Stimulated activated CD4-positive, alpha-beta T cell treated with anti-CD3 and anti-CD28 coated beads, Interleukin-1b, Interleukin-23, amount 100 ng/mL, for 1 hour (primary cell): ENCODE measurements at places on chromosomes 3 and 15.

DNA sequence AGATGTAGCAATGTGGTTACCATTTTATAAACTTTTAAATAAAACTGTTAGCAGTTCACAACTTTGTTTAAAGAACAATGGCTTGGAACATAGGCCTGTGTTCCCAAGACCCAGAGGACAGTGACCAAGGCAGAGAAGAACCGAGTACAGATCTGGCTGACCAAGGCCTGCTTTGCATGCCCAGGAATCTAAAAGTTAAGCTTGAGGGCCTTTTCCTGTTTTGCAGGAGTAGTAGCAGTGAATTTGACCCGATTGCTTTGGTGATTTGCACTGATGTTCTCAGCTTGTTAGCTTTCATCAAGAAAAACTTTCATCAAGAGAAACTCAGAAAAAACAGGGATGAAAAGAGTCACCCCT is 9.9 kb downstream of the FILIP1L start:
- DNase-seq = no peak

GRCh38 chr3:46080124-46080968 is 53.1 kb upstream of the XCR1 start:
- DNase-seq = no peak

DNA sequence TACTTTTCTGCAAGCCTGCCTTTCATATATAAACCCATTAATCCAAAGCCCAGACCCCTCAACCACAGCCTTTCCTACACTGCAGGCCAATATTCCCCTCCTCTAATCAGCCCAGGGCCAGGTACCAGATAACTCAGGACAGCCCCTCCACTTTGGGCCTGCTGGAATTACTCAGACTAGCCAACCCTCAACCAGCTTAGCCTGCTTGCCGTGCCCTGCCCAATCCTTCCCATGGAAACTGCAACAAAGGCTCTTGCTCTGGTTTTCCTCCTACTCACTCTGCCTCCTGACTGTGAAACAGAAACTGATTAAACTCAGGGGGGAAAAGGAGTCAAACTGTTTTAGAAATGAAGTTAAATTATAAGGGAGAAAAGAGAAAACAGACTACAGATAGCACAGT is 248.1 kb downstream of the KLF13 start:
- no peak for DNase-seq

DNA sequence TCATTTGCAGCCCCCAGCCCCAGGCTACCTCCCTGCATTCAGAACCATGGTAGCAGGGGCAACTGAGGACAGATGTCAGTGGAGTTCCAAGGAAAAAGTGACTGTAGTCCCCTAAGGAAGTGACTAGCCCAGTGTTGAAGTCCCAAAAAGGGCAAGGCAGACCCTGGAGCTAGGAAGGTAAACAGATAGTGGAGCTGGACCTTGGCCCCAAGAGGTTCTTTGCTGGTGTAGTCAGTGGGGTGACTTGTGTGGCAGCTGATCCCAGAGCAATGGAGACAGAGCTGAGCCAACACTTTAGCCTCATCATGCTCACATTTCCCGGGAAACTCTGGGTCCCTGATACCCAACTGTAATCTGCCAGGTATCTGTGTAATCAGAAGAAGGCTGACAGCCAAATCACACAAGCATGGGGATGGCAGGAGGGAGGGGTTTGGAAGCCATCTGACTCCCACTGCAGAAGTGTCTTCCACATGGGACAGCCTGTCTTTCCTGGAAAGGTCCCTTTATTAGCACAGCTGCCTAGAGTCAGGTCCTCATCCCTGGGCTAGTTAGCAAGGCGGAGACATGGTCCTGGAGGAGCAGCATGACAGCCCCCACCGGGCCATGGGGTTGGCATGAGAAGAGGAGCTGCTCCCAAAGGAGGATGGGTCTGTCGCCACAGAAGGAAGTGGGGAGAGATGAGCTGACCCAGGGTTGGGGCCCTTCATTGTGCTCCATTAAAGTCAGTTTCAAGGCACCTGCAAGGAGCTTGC is 39.8 kb downstream of the PXYLP1 start:
- no peak for DNase-seq

DNA sequence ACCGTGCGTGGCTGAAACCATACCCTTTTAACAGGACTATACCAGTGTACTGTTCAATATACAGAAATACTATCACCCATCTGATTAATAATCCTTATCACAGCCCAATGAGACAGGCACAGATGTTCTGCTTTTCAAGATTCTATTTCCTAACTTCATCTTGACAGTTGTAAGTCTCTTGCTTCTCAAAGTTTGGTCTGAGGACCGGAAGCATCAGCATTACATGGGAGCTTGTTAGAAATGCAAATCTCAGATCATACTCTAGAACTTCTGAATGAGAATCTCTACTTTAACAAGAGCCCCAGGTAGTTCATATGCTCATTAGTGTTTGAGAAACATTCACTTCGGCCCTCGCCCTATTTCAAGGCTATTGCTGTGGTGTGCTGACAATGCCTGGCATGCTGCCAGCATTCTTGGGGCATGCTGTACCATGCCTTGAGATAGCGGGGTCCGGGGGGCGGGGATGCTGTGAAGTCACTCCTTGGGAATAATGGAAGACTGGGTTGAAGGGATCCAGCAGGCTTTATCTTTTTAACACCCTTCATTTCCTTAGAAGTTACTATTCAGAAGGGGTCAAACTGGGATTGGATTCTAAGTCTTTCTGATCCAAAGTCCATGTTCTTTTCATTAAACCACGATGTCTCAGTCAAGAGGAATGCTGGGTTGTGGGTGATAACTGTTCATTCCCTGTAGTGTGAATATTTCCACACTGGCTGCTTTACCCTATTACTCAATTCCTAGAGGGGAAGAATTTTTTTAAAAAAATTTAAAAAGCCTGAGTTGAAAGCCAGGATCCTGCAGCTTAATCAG is 194.7 kb downstream of the LPP start:
- no peak for DNase-seq
